SJCRH30 (cell line): ENCODE measurements at places on chromosomes 6 and 20. TPM values are rescaled to one million over a fixed set of nuclear protein-coding genes. Genes with fewer than 3 reads are reported as not detected.

GRCh38 chr20:21089391-21089790 is 16.8 kb downstream of the LINC00237 start:
- no peak overlapping the region for H3K27ac ChIP-seq
- peak overlapping the region; percentile 29; the same call in 1 of the 2 replicates for H3K4me3 ChIP-seq

The TCF15 gene
- not detected in 2 replicates for total RNA-seq

GRCh38 chr6:157215717-157216116 is 107.6 kb downstream of the TMEM242 start:
- no peaks in the 10 kb centered on the region for H3K36me3 ChIP-seq
- peaks cover 10% of the 10 kb centered on the region for H3K4me1 ChIP-seq
- H3K4me3 ChIP-seq = no peak overlapping the region
- no peak overlapping the region for H3K27ac ChIP-seq
- no peaks in the 10 kb centered on the region for H3K27me3 ChIP-seq

GRCh38 chr20:19672498-19672897 is 85.6 kb upstream of the RIN2 start:
- H3K4me1 ChIP-seq = no peaks in the 10 kb centered on the region
- no peak overlapping the region for H3K27ac ChIP-seq
- DNase-seq = no peak
- no peaks in the 10 kb centered on the region for H3K36me3 ChIP-seq

- H3K4me1 ChIP-seq = no peaks in the 10 kb centered on the region
- no peaks in the 10 kb centered on the region for H3K27me3 ChIP-seq
- DNase-seq = no peak
Measured at GRCh38 chr6:35064757-35065440, 76.2 kb downstream of the TCP11 start.

The TMC2 gene
- total RNA-seq = 0.15 and 0.24 TPM in 2 replicates

The KHDC1 gene
- total RNA-seq = not detected in 2 replicates

The ROS1 gene
- 0.05 and 0.10 TPM in 2 replicates for total RNA-seq

The OR2J3 gene
- not detected in 2 replicates for total RNA-seq

GRCh38 chr6:114430534-114431124 is 87.8 kb upstream of the HS3ST5 start:
- no peaks in the 10 kb centered on the region for H3K4me1 ChIP-seq
- H3K27me3 ChIP-seq = no peaks in the 10 kb centered on the region
- no peaks in the 10 kb centered on the region for H3K36me3 ChIP-seq
- DNase-seq = peak; percentile 22
- H3K4me3 ChIP-seq = no peak overlapping the region

The TREML2 gene
- 0.06 TPM in 1 of 2 replicates, not detected in the other for total RNA-seq

- H3K4me3 ChIP-seq = no peak overlapping the region
- 0 out of 2 replicates have a peak, but pooled peaks cover 6% of the 10 kb centered on the region for H3K4me1 ChIP-seq
- H3K36me3 ChIP-seq = no peaks in the 10 kb centered on the region
Measured at GRCh38 chr6:44926556-44926955, 401.6 kb upstream of the RUNX2 start.
